ENCODE measurements at places on chromosomes 16 and 17.

- no peak for DNase-seq
Observed at GRCh38 chr17:56678249-56679114, 85.0 kb downstream of the NOG start.

- DNase-seq: no peak
Observed at GRCh38 chr17:74380086-74380958, 13.0 kb downstream of the GPR142 start.

DNA sequence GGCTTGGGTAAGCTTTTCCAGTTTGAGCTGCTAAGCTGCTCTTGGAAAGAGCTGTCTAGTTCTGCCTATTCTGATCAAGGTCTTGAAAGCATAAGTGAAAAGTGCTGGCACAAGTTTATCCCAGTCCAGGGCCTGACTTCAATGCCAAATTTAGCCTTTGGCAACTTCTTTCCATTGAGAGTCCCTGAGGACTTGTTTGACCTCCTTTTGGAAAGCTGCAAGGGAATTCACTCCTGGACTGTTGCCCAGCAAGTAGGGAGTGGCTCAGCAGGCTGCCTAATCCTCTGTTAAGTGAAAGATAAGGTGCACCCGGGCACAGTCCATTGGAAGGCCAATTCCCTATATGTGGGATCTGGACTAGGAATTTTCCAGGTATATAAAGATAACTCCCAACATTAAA, 16.0 kb upstream of the TANC2 start:
- no peak for DNase-seq

GRCh38 chr16:49733313-49734009, 122.5 kb downstream of the ZNF423 start:
- DNase-seq: peak; percentile 60

DNA sequence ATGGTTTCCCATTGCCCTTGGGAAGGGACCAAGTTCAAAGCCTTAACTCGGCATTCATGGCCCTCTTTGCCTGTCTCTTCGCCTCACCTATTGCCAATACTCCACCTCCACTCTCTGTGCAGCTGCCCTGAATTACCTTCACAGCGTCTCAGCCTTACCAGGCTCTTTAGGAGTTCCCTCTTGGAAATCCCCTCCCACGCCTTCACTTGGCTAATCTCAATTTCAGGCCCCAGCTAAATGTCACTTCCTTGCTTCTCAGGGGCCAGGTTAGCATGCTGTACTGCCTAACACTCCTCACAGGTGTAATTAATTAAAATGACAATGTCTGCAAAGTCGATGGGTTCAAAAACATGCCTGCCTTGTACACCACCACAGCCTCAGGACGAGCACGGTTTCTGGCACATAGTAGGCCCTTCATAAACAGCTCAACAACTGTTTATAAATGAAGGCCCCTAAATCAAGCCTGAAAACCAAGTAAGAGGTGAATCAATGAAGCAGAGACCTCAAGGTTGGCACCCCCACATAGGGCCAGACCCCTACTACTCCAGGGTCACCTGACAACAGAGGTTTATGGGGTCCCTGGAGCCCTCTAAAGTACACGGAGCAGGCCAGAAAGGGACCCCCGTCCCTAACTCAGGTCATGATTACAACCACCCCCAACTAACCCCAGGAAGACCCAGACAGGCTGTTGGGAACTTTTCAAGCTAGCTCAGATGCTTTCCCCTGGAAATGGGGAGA, 11.2 kb upstream of the EEF2K start:
- no peak for DNase-seq

- DNase-seq: no peak
Observed at GRCh38 chr16:10100829-10101228, 81.4 kb downstream of the GRIN2A start.

GRCh38 chr16:48612611-48613010, 2.6 kb upstream of the N4BP1 start:
- DNase-seq: no peak

- DNase-seq: no peak
Observed at GRCh38 chr17:66981983-66982508, 17.5 kb downstream of the CACNG4 start.

DNA sequence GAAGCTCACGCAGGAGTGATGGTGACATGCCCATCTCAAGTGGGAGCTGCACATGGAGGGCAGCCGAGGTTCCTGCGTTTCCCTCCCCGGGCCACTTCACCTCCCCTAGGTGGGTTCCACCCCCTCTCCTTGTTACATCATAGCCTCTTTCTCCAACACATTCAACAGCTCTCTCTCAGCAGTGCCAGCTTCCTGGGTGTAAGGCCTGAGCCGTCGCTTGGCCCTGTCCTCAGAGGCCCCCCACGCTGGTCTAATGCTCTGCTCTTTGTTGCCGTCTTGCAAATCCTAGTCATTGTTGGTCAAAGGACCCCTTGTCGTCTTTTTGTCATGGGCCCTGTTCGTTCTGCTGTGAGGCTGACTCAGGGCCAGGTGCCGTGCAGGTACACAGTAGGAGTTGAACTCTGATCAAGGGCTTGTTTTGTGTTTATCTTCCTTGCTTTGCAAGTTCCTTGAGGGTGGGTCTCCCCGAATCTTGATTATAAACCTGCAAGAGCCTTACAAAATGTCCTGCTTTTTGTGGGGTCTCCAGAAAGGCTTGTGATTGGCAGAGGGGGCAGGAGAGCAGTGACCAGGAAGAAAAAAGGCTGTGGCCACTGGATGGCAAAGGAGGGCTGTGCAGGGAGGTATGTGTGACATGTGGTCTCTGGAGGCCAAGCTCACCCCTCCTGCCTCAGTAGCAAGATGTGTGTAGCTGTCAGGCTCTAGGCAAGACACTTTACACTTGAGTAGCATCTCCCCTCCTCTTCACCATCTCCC, 136.6 kb downstream of the CCDC182 start:
- DNase-seq: no peak

GRCh38 chr17:31216031-31216751, 80.8 kb downstream of the OMG start:
- DNase-seq: peak; percentile 30

GRCh38 chr17:49130891-49131290, 1.7 kb upstream of the B4GALNT2 start:
- DNase-seq: no peak

GRCh38 chr17:5758651-5759050, 174.3 kb upstream of the NLRP1 start:
- no peak for DNase-seq

- DNase-seq: no peak
Observed at GRCh38 chr17:39667945-39668924, at the start of gene PNMT. TSS of gene PNMT (plus strand) at chr17:39668453. CDS start at chr17:39668476, 23 bp downstream.

DNA sequence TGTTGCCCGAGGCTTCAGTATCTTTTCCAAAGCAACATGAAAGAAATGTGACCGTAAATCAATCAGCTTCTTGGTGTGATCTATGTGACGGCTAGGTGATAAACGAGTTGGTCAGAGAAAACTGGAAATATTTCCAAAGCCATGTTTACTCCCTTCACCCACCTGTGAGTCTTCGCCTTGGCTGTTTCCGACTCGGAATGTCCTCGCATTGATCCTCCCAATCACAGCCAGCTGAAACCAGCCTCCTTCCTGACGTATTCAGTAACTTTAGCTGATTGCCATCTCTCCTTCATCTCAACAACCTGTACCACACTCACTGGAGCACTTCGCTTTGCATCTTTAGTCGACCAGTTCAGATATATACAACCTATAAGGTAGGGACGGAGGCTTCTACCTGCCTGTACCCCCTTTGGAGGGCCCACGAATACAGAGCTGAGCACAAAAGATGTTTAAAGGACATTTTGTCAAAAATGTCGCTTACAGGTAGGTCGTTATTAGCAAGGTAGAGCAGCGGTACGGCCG, 705 bp downstream of the KRABD2 start:
- DNase-seq: no peak

DNA sequence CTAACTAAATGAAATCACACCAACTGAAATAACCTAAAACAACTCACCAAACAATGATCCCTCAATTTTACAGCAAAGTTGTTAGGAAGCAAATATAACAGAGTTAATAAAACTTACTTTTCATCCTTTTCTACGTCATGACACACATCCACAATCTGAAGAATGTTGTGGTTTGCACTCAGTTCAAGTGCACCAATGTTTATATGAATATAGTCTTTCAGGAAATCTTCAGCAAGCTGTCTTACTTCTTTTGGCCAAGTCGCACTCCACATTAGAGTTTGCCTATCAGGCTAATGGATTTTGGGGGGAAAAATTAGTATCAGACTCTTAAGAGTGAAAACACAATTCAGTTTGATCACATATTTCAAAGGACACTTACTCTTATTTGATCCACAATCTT, 3.3 kb downstream of the DDX5 start:
- DNase-seq: no peak

Measured in left renal pelvis (tissue), 4 donors.